ENCODE measurements at places on chromosomes 3 and 15.

GRCh38 chr3:18153571-18154173 is 271.5 kb downstream of the SATB1 start:
- no peak for DNase-seq

- no peak for DNase-seq
Observed at GRCh38 chr15:65326117-65326526, 21.6 kb downstream of the RNU5B-1 start.

- no peak for DNase-seq
Observed at GRCh38 chr15:100171411-100171810, 170.4 kb downstream of the ADAMTS17 start.

DNA sequence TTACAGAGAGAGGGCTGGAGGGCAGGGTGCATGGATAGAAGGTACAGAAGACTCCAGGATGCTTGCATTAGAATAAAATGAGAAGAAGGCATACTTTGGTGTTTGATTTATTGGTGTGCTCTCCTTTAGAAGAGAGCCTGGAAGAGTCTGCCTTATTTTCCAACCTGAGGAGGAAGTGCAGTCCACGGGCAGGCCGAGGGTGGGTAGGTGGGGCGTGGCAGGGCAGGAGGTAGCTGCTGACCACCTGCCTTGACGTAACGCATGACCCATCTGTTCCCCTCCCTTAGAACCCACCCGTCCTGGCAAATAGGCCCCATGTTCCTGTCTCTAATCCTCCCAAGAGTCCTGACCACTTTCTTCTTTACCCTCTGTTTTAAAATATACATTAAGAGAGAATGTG is 222.3 kb upstream of the LYSMD4 start:
- no peak for DNase-seq

DNA sequence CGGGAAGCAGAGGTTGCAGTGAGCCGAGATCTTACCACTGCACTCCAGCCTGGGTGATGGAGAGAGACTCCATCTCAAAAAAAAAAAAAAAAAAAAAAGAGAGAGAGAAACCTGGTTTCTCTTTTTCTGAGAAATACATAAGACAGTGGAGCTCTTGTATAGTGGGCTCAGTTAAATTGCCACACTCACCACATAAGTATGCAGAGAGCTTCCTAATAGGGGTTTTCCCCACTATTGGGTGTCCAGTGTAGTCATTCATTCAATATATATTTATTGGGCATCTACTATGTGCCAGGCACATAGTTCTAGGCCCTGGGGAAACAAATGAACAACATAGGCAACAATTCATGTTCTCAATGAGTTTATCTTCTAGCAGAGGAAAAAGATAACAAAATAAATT is 48.9 kb upstream of the FMN1 start:
- no peak for DNase-seq

GRCh38 chr15:65056106-65056505 is 10.9 kb downstream of the SLC51B start:
- no peak for DNase-seq

DNA sequence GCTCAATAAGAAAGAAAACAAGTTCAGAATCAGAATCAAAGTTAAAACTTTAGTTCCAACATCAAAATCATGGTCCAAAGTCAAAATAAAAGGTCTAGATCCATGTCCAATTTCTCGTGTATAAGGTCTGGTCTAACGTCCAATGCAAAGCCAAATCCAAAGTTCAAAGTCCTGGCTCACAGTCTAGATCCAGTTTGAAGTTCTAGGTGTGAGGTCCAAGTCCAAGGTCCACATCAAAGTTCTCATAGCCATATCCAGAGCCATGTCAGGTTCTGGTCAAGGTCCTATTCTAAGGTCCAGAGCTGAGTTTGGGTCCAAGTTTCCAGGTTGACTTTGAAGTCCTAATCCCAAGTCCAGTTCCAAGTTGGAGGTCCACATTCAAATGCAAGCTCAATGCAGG is 40.7 kb upstream of the VIPR1 start:
- no peak for DNase-seq

GRCh38 chr15:46207341-46207740 is 572.5 kb downstream of the SQOR start:
- no peak for DNase-seq

DNA sequence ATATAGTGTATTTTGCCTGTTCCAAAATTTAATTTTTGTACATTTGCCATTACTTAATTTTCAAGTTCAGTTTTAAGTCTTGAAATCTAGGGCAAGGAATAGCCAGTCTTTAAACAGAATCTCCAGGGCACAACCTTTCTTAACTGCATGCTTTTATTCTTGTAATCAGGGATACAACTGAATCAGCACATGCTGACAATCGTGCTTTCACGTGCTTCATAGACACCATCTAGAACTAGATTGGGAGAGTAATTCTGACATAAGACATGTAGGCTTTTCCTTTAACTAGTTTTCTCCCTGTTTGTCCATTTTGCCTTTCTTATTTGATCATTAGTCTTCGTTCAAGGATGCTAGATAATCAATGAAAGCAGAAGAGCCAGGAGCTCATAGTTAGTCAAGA is 650.4 kb upstream of the CADM2 start:
- no peak for DNase-seq

DNA sequence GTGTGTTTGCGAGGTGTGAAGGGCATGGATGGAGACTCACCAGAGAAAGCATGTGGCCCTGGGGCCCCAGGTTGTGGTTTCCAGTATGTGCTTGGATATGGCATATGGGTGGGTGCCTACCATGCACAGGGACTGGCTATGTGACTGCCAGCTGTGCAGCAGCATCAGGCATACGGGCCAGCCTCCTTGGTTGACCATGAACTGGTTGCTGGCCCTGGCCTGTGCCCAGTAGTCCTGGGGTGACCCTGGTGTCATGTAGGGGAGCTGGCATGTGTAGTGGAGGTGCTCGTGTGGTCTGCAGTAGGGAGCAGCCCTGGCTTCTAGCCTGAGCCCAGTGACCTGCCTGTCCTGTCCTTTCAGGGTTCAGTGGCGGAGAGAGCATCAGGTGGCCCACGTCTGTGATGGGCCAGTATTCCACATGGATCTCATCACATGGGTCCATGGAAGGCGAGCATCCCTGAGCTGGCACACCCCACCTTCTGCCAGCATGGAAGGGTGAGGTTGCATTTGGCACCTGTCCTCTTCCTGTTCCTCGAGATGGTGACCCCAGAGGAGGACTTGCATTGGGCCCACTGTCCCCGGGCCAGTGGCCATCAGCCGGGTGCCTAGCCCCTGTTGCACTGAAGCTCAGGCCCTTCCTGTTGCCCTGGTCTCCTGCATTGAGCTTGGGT is 228.9 kb downstream of the SNRPN start:
- DNase-seq = no peak

DNA sequence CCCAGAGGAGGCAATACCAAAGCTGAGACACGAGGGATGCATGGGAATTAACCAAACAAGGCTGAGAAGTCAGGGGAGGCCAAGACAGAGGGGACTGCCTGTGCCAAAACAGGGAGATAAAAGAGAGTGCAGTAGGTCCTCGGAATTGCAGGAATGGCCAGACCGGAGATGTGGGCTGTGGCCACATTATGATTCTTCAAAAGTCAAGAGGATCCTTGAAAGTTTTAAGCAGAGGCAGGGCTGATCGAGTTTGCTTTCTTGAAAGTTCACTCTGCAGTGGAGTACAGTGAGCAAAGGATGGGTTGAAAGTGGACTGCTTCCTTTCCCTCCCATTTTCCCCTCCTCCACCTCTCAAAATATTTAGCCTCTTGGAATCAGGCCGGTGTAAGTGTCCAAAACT is 73.9 kb upstream of the ADAMTS9 start:
- DNase-seq = no peak

DNA sequence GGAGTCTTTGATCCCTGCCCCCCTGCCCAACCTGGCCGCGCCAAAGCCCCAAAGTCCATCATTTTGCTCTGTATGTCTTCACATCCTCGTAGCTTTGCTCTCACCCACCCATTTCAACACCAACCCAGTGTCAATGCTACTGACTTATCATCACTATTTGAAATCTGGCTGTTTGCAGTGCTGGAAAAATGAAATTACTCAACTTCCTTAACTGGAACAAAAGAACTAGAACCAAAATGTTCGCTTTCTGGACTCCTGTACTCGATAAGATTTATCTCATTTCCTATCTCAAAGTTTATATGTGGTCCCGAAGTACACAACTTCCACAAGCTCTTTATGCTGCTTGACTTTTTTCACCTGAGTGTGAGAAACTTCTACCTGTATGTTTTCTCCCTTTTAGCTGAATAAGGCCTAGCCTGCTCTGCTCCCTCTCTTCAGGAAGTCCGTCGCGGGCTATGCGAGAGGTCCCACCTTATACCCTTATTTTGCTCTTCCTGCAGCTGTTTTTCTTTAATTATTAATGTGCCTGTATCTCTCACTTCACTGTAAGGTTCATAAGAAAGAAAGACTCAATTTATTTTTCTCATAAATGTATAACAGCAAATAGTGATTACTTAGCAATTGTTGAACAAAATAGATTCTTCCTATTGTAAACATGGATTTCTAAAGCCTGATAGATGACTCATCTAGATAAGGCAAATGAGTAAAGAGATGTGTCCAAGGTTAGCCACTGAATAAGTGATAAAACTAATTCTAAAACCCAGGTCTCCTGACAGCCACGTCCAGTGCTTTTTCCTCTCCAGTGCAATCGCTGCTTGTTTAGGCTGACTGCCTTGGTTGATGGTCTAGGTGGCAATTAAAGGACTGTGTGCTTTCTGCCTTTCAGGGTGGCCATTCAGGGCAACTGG is 464.1 kb upstream of the TPRG1 start:
- DNase-seq = no peak

GRCh38 chr15:59616379-59616778 is 4.8 kb downstream of the GCNT3 start:
- no peak for DNase-seq

- no peak for DNase-seq
Observed at GRCh38 chr3:60555686-60556354, 695.4 kb downstream of the FHIT start.

- DNase-seq = peak; percentile 78
Observed at GRCh38 chr3:46538803-46539442, 27.2 kb downstream of the LRRC2 start.

DNA sequence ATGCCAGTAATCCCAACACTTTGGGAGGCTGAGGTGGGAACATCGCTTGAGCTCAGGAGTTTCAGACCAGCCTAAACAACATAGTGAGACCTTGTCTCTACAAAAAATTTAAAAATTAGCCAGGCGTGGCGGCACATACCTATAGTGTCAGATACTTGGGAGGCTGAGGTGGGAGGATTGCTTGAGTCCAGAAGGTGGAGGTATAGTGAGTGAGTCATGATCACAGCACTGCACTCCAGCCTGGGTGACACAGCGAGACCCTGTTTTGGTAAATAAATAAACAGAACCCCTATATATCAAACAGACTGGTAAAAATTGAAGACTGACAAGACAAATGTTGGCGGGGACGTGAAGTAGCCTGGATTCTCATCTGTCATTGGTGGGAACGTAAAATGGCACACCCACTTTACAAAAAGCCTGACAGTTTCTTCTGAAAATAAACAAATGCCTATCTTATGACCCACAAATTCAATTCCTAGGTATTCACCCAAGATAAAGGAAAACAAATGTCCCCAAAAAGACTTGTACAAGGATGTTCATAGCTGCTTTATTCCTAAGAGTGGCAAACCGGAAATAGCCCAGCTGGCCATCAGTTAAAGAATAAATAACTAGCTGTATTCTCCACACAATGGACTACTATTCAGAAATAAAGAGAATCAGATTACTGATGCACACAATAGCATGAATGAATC is 47.0 kb upstream of the GK5 start:
- no peak for DNase-seq

DNA sequence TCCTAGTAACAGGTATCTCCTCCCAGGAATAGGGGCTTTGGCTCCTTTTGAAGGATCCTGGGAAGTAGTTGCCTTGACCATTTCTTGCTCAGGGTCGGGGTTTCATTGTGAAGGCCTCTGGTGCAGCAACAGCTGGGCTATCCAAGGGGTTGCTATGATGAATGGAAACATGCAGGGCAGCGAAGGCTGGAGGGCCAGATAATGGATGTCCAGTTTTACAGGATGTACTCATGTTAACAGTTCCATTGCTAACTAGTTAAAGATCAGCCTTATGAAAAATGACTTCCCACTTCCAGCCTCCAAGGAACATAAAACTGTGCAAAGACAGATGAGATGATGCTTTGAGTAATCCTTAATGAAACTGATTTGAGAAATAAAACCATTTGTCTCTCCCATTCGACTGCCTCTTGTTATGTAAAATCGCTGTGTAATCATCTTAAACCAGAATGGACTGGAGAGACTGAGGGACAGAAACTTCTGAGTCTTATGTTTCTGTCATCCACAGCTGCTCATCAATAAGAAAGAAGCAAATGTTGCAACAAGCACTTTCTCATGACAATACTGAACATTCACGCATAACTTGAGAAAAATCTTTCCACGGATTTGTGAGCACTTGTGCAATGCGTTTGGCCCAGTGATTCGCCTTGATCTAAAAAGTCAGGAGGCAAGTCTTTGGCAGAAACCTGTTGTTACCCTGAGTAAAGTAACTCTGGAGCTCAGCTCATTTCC is 473.5 kb upstream of the RGMA start:
- DNase-seq = no peak

- DNase-seq = no peak
Observed at GRCh38 chr3:127102188-127102520, 90.8 kb upstream of the PRR23E start.

- DNase-seq = no peak
Observed at GRCh38 chr3:120029749-120030148, 64.5 kb downstream of the GSK3B start.

GRCh38 chr3:170751083-170751898 is 118.7 kb downstream of the RPL22L1 start:
- no peak for DNase-seq

DNA sequence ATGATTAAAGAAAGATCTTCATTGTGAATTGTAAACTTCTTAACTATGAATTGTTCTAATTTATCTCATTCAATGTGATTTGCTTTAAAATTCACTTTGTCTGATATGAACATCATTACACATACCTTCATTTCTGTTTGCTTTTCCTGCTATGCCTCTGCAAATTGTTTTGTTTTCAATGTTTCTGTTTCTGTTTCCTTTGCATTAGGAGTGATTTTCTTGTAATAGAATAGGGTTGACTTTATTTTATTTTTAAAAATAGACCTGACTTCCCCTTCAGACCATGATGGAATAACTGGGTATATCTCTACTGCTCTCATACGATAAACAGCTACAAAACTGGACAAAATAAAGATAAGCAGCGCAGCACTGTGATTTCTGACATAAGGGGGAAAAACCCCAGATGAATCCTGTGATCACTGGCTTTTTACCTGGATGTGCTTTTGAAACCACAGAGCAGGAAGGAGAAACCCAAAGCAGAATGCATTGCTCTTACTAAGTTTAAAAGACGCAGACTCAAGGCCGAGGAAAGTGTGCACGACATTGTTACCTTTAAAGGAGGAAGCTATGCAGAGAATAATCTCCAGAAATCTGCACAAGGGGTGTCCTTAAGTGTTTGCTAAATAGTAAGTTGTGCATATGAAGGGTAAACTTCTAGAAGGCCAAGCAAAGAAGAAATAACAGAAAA is 420.2 kb downstream of the TBC1D5 start:
- peak; percentile 3 for DNase-seq

GRCh38 chr15:51170882-51171633 is 76.4 kb upstream of the TNFAIP8L3 start:
- no peak for DNase-seq

DNA sequence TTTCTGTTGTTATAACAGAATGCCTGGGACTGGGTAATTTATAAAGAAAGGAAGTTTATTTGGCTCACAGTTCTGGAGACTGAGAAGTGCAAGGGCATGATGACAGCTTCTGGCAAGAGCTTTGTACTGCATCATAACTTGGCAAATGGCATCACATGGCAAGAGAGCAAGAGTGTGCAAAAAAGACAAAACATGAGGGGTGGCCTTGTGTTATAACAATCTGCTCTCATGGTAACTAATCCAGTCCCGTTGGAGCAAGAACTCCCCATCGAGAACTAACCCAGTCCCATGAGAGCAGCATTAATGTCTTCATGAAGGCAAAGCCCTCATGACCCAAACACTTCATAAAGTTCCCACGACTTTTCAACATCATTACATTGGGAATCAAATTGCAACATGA is 23.2 kb downstream of the SCN11A start:
- no peak for DNase-seq

Measured in stimulated activated CD4-positive, alpha-beta T cell treated with anti-CD3 and anti-CD28 coated beads, Interleukin-15, amount 100 ng/mL, for 24 hours (primary cell).